Hepatocyte (in vitro differentiated cells): ENCODE measurements at places on chromosomes 16 and 17. TPM values are rescaled to one million over a fixed set of nuclear protein-coding genes. Genes with fewer than 3 reads are reported as not detected.

Gene CASKIN1
- total RNA-seq: 0.47 and 0.80 TPM in 2 replicates

Gene PRSS53
- total RNA-seq: 1.5 and 2.2 TPM in 2 replicates

Gene C17orf78
- 0.64 TPM in 1 of 2 replicates, not detected in the other for total RNA-seq

Gene B3GNT9
- total RNA-seq: 33.3 and 34.5 TPM in 2 replicates

Gene SLC38A10
- 71.3 and 91.4 TPM in 2 replicates for total RNA-seq

Gene ABI3
- total RNA-seq: 0.13 and 0.52 TPM in 2 replicates

Gene KRTAP1-5
- total RNA-seq: not detected in 2 replicates

Gene CXCL16
- total RNA-seq: 38.7 and 39.9 TPM in 2 replicates

Gene MLYCD
- total RNA-seq: 5.5 and 6.3 TPM in 2 replicates

Gene NXN
- 55.0 and 58.7 TPM in 2 replicates for total RNA-seq

Gene PIMREG
- 3.9 and 5.4 TPM in 2 replicates for total RNA-seq

Gene CCL2
- 27.4 and 27.5 TPM in 2 replicates for total RNA-seq

Gene MT1E
- 42.3 and 65.5 TPM in 2 replicates for total RNA-seq

Gene KRTAP3-2
- total RNA-seq: not detected in 2 replicates

Gene SHBG
- 6.1 and 9.0 TPM in 2 replicates for total RNA-seq

Gene CSH1
- total RNA-seq: 0.92 and 1.1 TPM in 2 replicates

Gene COIL
- total RNA-seq: 19.8 and 21.0 TPM in 2 replicates

Gene SLC16A6
- 0.44 TPM in 1 of 2 replicates, not detected in the other for total RNA-seq

Gene HID1
- 13.2 and 15.3 TPM in 2 replicates for total RNA-seq

Gene ERCC4
- 10.4 and 14.5 TPM in 2 replicates for total RNA-seq

Gene ANKFN1
- total RNA-seq: 0.10 and 0.28 TPM in 2 replicates

Gene SPIRE2
- total RNA-seq: 16.9 and 21.7 TPM in 2 replicates

Gene MGAT5B
- 0.60 and 1.1 TPM in 2 replicates for total RNA-seq

Gene LLGL2
- total RNA-seq: 60.9 and 81.8 TPM in 2 replicates

Gene KCNH6
- total RNA-seq: 0.28 and 0.33 TPM in 2 replicates

Gene MT1A
- total RNA-seq: not detected in 2 replicates

Gene AIPL1
- not detected in 2 replicates for total RNA-seq

Gene SPN
- total RNA-seq: 0.03 and 0.08 TPM in 2 replicates

Gene HSD3B7
- total RNA-seq: 17.5 and 18.1 TPM in 2 replicates

Gene CCL1
- total RNA-seq: not detected in 2 replicates

Gene TEX19
- total RNA-seq: not detected in 2 replicates

Gene CLN3
- 43.4 and 62.1 TPM in 2 replicates for total RNA-seq

Gene STH
- not detected in 2 replicates for total RNA-seq

Gene PSMC3IP
- 1.5 and 1.9 TPM in 2 replicates for total RNA-seq

Gene IL21R
- 0.10 and 0.16 TPM in 2 replicates for total RNA-seq

Gene TMC8
- total RNA-seq: 0.07 and 0.16 TPM in 2 replicates

Gene APOBR
- total RNA-seq: 0.04 and 0.13 TPM in 2 replicates

Gene PERCC1
- 2.0 and 2.5 TPM in 2 replicates for total RNA-seq

Gene WFDC1
- 12.9 and 14.0 TPM in 2 replicates for total RNA-seq
